ENCODE measurements at places on chromosomes 16 and 17. TPM values are rescaled to one million over a fixed set of nuclear protein-coding genes. Genes with fewer than 3 reads are reported as not detected.

The CD300E gene
- polyA plus RNA-seq: 0.10 TPM

The HCRT gene
- polyA plus RNA-seq: not detected

The ST6GALNAC2 gene
- 2.3 TPM for polyA plus RNA-seq

DNA sequence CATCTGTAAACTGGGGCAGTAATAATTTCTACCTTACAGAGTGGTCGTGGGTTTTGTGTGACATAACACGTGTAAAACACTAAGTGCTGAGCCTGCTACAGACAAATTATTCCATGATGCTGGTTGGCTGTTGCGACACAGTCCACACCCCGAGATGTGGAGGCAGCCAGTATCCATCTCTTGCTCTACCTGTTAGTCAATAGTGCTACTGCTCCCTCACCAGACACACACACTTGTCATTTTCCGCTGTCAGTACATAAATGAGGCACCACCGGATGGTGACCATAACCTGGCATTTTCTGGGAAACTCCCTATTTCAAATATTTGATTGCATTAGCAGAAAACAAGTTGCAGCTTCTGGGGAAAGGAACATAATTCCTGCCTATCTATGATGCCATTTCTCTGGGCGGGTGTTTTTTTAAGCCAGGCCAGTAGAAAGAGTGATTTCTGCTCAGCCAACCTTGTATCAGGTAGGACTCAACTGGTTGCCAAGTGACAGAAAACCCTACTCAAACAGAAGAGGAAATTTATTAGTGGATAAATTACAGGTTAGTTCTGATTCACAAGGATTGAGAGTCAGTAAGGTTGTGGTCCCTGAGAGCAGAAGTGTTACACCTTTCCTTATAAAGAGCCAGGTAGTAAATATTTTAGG, 24.1 kb downstream of the DNAJA2 start:
- no peak for DNase-seq

The PLD2 gene
- polyA plus RNA-seq: 28.7 TPM

DNA sequence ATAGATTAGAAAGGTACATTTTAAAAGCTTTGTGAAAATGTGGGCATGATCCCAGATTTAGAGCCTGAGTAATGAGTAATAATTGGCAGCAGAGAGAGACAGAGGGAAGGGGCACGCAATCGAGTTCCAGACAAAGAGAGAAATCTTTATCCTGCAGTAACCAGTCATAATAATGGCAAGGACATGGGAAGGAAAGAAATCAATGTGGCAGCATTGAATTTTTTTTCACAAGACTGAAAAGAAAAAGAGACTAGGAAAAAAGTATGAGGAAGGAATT, 790.8 kb upstream of the SOX9 start:
- DNase-seq: no peak

GRCh38 chr16:53357955-53358354, 76.3 kb upstream of the RBL2 start:
- no peak for DNase-seq

- DNase-seq: peak; percentile 55
Measured at GRCh38 chr17:63150994-63151464, 185.0 kb downstream of the TANC2 start.

DNA sequence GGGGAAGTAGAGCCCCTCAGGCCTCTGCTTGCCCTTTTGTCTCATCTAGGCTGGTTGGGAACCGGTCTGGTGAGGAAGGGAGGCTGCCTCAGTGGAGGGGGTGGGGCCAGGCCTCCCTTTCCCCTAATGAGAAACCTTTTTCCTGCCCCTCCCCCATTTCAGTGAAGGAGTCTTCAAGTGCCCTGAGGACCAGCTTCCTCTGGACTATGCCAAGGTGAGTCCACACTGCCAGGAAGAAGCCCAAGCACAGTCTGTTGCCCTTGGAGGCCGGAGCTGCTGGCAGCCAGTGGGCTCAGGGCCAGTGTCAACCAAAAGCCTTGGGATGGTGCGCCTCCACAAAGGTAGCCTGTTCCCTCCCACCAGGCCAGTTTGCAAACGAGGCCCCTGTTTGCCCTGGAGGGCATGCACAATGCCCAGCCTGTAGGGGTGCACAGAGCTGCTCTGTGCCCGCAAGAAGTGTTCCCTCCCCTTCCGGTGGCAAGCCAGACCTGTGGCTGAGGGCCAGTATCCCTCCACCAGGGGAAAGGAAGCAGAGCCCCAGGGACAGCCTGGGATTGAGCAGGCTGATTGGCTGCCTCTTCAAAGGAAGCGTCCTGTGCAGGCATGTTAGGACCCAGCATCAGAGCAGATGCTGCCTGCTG, 3.4 kb downstream of the TRAF4 start:
- no peak for DNase-seq

GRCh38 chr17:28807925-28808634, 34.5 kb downstream of the FAM222B start:
- DNase-seq: no peak

DNA sequence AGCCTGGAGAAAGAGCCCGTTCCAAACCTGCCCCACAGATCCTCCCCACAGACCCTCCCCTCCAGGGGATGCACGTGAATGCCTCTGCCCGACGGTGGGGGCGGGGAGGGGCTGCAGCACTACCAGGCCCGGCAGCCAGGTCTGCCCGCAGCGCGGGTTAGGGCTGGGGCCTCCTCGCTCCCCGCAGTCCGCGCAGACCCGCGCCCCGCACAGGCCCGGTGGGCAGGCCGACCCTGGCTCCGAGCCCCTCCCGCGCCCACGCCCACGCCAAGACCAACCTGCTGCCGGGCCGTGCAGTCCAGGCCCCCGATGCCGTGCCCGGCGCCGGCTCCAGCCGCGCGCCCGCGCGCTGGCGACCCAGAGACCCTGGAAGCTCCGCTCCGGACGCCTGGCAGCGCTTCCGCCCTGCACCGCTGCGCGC, at the start of gene RPUSD1:
Gene RPUSD1, minus strand, starts transcription at position 404 of the 421 bp plus-strand sequence. CDS start 644 bp downstream, outside the sequence.
- DNase-seq: no peak

The TBX4 gene
- polyA plus RNA-seq: 12.9 TPM

GRCh38 chr17:8438441-8438840, 2.8 kb downstream of the NDEL1 start:
- DNase-seq: no peak

GRCh38 chr16:74271872-74272271, 24.7 kb upstream of the PSMD7 start:
- no peak for DNase-seq

DNA sequence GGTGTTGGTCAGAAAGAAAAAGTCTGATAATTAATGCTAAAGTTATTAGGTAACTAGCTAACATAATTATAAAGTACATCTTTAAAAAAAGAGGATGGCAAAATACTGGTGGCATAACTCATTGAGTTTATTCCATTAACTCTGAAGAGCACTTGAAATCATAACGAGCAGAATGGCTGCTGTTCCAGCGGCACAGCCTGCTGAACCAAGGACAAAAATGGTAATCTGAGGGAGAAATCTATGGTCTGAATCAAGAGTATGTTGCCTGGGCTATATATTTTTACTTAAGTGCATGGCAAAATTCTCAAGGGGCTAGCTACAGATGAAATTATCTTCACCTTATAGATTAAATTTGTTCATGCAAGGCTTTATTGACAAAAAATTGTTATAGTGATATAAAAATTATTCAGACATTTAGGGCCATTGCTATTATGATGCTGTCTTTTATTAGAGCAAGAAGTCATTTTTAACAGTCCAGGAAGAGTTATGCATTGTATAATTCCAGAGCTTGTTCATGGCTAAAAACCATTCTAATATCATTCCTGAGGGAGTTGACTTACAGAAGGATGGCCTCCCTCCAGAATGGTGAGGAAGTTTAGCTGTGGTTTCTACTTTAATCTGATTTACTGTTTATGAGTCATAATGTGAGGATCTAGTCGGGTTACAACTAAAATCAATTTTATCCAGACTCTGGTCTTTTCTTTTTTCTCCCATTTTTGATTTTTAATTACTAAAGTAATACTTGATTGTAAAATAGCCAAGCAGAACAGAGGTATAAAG, 41.4 kb upstream of the ANKFN1 start:
- no peak for DNase-seq

DNA sequence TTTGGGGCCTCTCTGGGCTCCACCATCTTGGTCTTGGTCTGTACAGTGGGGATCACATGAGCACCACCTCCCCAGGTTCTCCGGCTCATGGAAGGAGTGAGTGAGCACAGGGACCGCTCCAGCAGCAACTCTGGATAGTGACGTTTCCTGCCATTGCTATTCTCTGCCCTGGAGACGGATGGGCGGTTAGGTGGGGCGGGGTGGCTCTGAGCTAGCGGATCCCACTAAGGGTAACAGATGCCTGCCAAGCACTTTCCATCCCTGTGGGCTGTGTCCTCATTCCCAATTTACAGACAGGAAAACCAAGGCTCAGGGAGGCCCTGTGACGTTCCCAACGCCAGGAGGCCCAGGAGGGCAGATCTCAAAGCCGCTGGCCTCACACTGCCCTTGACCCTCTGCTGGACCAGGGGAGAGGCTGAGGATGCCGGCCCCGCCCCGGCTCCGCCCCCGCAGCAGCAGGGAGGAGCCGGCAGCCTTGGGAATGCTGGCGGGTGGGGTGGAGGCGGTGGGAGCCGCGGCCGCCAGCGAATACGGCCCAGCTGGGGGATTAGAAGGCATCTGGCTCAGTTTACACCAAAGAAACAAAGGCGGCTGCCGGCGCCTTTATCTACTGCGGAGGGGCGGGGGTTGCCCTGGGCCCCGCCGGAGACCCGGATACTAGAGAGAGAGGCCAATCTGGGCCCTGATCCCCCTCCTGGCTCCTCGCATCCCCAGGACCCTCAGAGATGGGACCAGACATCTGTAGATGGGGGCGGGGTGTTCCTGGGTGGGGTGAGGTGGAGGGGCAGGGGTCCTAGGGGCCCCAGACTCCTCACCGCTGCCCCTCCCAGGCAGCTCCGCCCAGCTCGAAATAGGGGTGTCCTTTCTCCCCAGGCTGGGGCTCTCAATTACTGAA, 122.3 kb upstream of the CIBAR2 start:
- peak; percentile 63 for DNase-seq

DNA sequence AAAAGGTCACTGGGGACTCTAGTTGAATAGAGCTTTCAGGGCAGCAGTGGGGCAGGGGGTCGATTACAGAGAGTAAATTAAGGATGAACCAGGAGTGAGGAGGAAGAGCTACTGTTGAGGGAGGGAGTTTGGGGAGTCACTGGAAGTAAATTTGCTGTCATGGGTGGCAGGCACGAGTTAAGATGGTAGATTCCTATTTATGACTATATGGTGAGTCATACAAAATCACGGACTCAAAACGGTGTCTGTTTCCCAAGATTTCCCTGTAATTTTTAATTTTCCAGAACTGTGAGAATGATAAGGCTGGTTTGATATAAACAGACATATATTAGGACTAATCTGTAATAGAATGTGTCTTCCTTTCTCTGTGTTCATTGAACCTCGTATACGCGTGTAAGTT, 287.6 kb upstream of the GOT2 start:
- DNase-seq: no peak

DNA sequence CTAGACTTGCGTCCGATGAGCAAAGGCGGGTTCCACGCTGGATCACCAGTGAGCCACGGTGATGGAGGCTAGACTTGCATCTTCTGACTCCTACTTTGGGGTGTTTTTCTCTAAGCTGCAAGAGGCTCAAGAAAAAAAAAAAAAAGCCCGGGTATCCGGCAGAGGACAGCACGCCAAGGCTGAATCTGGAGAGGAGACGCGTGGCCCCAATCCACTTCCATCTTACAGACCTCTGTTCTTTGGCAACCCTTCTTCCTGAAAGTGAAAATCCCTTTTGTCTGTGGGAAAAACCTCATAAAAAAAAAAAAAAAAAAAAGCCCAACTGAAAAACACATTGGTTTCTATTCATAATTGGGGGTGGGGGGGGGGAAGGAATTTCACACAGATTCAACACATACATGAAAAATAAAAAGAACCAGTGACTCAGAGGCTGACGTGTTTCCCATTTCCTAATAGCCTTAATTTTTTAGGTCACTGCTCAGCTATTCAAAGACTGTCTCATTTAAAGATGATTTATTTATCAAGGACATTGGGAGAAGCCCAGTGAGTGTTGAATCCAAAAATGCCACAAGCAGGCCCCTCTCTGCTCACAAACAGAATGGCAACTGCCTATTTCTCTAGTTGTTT, 258.3 kb downstream of the FOXL1 start:
- no peak for DNase-seq

- DNase-seq: peak; percentile 86
Measured at GRCh38 chr16:3129137-3130131, 5.4 kb upstream of the ZNF213 start.

The KRTAP4-4 gene
- not detected for polyA plus RNA-seq

GRCh38 chr16:76346210-76346609, 69.0 kb downstream of the CNTNAP4 start:
- DNase-seq: no peak

- DNase-seq: no peak
Measured at GRCh38 chr17:34386697-34387550, 23.9 kb upstream of the CCL1 start.

- no peak for DNase-seq
Measured at GRCh38 chr17:54945671-54946070, 22.8 kb downstream of the COX11 start.

The GFOD2 gene
- polyA plus RNA-seq: 15.8 TPM

The MPRIP gene
- 228 TPM for polyA plus RNA-seq

The KRT20 gene
- polyA plus RNA-seq: not detected

DNA sequence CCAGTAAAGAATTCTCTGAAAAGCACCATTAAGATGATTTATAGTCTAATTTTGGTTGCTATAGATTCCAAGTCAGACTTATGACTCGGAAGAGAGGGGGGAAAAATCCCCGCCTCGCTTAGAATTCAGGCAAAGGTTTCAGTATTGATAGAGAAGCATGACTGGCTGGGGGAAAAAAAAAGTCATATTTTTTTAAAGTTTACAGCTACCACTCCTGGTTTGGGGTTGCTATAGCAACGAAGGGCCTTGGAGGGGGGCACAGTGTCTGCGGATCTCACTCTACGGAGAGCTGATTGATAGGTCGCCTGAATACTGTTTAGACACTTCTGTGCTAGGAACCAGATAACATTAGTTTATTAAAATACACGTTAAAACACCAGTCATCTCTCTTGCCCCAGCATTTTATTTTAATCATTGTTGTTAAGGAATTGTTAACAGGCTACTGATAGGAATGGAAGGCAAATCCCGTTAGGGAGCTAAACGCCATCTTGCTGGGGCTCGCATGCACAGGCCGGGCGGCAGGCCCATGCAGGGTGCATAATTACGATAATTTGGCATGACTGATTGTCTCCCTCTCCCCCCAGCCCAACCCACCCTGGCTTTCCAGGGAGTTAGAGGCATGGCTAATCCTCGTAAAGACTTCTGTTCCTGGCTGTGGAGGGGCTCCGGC, 380.0 kb upstream of the XYLT1 start:
- DNase-seq: no peak

The TANC2 gene
- polyA plus RNA-seq: 43.0 TPM

DNA sequence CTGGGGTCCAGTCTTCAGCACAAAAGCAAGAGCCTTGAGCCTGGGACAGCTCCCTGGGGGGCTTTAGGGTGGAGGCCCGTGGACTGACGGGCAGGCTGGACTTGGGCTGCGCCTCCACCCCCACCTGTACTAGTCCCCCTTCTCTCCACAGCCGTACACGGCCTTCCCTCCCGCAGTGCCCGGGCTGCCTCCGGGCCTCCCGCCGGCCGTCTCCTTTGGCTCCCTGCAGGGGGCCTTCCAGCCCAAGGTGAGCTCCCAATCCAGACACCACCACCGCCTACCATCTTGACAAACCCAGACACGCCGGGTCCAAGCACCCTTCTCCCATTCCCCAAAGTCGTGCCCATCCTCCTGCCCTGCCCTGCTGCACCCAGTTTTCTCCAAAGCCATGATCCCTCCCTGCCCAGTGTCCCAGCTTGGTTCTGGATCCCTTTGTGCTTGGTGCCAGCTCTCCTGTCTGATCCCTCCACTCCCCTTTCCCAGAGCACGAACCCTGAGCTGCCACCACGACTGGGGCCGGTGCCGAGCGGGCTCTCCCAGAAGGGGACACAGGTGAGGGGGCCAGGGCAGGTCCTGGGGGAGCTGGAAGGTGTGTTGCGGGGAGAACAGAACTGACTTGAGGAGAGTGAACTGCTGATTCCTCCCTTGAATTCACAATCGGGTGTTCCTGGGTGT, 7.1 kb downstream of the FBRS start:
- no peak for DNase-seq
